ENCODE measurements at places on chromosomes 5 and 9.

- DNase-seq: no peak
- H3K4me1 ChIP-seq: no peaks in the 10 kb centered on the region
- H3K4me3 ChIP-seq: no peak overlapping the region
- no peak overlapping the region for H3K27ac ChIP-seq
These were observed 15.9 kb downstream of the EBF1 start for GRCh38 chr5:159083548-159084452.

- peak overlapping the region; percentile 73 for H3K27ac ChIP-seq
- peaks cover 78% of the 10 kb centered on the region for H3K4me1 ChIP-seq
- DNase-seq: no peak
- peaks cover 9% of the 10 kb centered on the region for H3K36me3 ChIP-seq
- H3K4me3 ChIP-seq: 0 out of 2 replicates have a peak overlapping the region, but pooled peaks have one; percentile 15
These were observed 9.3 kb downstream of the TMEM245 start for GRCh38 chr9:109110329-109111021.

DNA sequence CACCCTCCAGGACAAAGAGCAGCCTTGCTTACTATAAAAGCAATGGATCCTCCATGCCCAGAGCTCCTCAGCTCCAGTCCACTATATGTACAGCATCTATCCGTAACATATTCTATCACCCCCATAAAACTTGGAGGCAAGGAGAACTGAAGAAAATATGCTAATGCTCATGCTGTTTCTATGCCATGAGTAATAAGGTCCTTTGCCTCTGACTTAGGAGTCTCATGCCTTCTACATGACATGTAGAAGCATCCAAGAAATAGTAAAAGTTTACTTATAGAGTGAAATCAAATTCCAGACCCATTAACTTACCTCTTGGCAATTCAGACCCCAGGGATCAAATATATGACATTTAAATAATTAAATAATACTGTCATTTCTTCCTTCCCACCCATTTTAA lies 33.7 kb downstream of the SSBP2 start:
- no peaks in the 10 kb centered on the region for H3K36me3 ChIP-seq
- no peak overlapping the region for H3K4me3 ChIP-seq
- H3K27ac ChIP-seq: no peak overlapping the region
- no peaks in the 10 kb centered on the region for H3K4me1 ChIP-seq
- DNase-seq: no peak
- H3K27me3 ChIP-seq: no peaks in the 10 kb centered on the region

DNA sequence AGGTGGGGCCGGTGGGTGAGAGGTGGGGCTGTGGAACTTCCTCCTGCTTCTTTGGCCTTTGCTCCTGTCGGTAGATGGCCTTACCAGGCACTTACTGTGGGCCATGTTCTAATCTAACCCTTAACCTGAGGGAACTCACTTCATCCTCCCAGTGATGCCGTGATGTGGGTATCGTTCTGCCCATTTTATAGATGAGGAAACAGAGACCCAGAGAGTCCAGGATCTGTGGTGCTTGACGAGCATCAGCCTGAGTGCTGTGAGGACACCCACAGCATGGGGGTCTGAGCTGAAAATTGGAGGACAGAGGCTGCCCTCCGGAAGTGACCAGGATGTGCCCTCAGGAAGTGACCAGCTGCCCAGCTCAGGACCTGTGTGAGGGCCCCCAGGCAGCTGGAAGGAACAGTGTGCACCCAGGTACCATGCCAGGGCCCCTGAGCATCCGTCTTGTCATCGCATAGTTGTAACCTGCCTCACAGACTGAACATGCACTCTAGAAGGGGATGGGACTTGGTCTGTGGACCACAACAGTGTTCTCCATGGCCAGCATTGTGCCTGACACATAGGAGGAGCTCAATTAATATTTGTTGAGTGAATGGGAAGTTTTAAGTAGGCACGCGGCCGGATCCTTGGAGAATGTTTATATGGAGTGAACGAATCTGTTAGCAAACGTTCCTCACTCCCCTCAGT lies 8.5 kb downstream of the NEK6 start:
- no peaks in the 10 kb centered on the region for H3K27me3 ChIP-seq
- DNase-seq: no peak
- no peak overlapping the region for H3K27ac ChIP-seq
- no peak overlapping the region for H3K4me3 ChIP-seq
- no peaks in the 10 kb centered on the region for H3K36me3 ChIP-seq

- H3K4me1 ChIP-seq: no peaks in the 10 kb centered on the region
- H3K36me3 ChIP-seq: no peaks in the 10 kb centered on the region
- no peaks in the 10 kb centered on the region for H3K27me3 ChIP-seq
These were observed 14.4 kb downstream of the STK10 start for GRCh38 chr5:172173564-172174153.

DNA sequence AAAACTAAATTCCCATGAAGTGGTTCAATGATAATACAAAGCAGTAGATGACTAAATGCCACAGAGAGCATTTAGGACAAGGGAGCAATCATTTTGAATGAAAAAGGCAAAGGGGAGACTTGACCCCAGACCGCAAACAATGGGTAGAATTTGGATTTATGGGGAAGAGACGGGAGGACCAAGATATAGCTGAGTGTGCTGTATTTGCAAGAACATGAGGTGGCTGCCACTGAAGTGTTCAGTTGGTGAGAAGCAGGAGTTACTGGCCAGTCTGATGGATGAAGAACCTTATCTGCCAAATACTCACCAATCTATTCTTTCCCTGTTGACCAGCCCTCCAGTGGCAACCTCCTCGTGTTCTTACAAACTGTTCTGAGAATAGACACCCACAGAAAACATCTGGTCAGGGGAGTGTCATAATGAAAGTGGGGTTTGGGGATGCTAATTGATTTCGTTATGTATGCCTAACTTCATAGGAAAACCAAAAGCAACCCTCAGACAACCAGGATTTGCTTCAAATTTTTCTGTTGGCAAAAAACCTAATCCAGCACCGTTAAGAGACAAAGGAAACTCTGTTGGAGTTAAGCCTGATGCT lies 19.8 kb downstream of the TDRD7 start:
- no peaks in the 10 kb centered on the region for H3K27me3 ChIP-seq
- no peak overlapping the region for H3K4me3 ChIP-seq
- no peak overlapping the region for H3K27ac ChIP-seq
- no peaks in the 10 kb centered on the region for H3K4me1 ChIP-seq

GRCh38 chr5:102700916-102701315 lies 54.2 kb upstream of the PAM start:
- DNase-seq: no peak
- H3K27me3 ChIP-seq: no peaks in the 10 kb centered on the region
- no peak overlapping the region for H3K27ac ChIP-seq
- H3K36me3 ChIP-seq: no peaks in the 10 kb centered on the region

DNA sequence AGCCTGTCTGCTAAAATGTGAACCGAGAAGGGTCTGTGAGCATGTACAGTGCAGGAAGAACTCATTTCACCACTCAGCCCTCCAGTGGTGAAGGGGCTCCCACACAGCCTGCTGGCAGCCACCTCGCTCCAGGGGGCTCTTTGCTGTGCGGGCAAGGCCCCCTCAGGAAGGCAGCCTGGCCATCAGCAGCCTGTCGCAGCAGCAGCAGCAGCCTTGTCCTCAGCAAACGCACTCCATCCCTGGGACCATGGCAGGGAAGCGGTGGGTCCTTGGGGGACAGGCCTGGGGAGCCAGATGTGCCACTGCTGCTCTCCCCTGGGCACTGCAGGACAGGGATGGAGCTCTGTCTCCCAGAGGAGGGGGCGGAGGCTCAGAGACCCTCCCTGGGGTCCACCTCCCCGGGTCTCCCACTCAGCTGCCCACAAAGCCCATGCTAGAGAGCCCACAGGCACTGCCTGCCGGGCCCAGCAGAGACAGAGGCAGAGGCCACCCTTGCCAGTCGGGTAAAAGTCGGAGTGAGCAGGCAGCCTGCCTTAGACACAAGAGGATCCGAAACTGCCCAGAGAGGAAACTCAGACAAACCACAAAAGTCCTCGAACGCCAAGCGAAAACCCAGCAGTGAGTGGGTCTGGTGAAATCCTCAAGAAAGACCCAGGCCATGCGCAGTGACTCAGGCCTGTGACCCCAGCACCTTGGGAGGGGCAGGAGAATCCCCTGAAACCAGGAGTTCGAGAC lies 8.0 kb downstream of the BRD3 start:
- H3K36me3 ChIP-seq: no peaks in the 10 kb centered on the region
- no peak overlapping the region for H3K27ac ChIP-seq
- no peak overlapping the region for H3K4me3 ChIP-seq

DNA sequence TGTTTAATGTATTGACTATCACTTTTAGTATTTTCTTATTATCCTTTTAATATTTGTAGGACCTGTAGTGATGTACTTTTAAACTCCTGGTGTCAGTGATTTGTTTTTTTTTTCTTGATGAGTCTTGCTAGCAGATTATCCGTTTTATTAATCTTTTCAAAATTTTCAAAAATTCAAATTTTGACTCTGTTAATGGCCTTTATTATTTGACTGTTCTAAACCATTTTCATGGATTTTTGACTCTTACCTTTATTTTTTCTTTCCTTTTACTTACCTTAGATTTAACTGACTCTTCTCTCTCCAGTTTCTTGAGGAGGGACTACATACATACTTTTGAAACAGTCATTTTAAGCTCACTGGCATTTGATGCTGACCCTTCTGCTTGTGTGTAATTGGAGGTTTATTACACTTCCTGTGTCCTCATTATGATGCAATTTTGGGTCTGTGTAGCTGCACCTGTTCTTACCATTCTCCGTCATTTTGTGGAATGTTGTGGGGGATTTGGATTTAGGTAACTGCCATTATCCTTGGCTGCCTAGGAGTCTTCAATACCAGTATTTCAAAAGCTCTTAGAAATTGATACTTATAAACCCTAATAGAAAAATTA lies 32.0 kb upstream of the EXOC3 start:
- no peak for DNase-seq
- H3K4me3 ChIP-seq: no peak overlapping the region
- H3K4me1 ChIP-seq: no peaks in the 10 kb centered on the region
- H3K27ac ChIP-seq: no peak overlapping the region
- H3K36me3 ChIP-seq: no peaks in the 10 kb centered on the region

DNA sequence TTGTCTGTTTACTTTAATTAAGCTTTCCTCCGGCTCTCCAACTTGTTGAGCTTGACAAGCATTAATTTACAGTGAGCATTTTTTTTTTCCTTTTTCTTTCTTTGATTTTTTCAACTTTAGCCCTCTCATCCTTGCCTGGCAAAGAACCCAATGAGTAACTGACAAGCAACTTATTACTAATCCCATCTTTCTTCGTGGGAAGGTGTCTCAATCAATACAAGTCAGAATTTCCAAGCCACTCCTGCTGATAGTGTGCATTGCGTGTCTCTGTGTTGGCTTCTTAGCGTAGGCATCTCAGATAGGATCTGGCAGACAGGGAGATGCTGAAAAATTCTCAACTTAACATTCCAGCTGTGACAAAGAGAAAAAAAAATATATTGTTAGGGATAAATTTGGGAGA lies 527.7 kb upstream of the WWC1 start:
- no peak for DNase-seq
- H3K27me3 ChIP-seq: no peaks in the 10 kb centered on the region
- peaks cover 14% of the 10 kb centered on the region for H3K4me1 ChIP-seq
- H3K4me3 ChIP-seq: no peak overlapping the region

DNA sequence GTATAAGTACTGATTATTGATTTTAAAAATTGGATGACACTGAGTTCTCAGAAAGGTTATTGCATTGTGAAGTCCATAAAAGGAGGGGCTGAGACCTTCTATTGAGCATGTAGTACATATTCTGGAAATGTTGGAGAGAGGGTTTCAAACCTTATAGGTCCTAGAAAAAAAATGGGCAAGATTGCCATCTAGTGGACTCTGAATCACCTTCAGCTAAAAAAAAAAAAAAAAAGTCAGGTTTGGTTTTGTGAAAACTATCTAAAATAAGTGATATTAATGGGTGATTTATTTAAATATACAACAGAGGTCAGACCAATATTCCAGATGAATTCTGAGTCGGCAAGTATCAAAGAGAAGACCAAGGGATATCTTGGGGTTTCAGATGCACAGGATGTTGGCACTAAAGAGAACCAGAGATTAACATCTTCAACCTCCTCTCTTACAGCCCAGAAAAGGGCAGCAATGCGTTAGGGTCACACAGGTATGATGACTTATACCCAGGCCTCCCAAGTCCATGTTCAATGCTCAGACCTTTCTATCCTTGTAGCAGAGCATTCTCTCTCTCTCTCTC lies 109.8 kb upstream of the NMUR2 start:
- H3K4me3 ChIP-seq: no peak overlapping the region
- no peaks in the 10 kb centered on the region for H3K27me3 ChIP-seq
- H3K36me3 ChIP-seq: no peaks in the 10 kb centered on the region

DNA sequence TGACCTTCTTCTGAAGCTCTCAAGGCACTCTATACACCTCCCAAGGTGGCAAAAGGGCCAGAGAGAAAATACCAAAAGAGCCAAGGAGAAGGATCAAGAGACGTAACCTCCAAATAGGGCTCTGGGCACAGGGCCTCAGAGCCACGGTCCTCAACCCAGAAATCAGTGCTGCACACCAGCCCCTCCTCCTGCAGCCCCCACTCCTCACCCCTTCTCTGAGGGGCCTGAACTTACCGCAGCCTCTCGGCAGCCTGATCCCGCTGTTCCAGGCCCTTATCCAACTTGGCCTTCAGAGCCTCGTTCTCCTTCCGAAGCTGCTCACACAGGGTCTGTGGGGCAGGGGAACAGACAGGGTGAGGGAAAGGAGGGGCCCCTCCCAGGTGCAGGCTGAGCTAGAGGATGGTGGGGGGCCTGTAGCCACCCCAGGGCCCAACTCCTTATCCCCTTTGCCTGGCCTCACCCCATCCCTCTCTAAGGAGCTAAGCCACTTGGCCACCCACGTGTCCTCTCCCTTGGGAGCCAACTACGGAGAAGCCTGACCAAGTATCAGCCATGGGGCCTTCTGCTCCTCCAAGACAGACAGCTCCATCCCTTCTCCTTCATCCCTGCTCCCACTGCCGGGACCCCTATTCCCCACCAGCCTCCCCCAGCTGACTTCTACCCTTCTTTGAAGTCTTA lies 28.8 kb downstream of the TNIP1 start:
- no peak overlapping the region for H3K27ac ChIP-seq
- H3K4me3 ChIP-seq: no peak overlapping the region
- H3K36me3 ChIP-seq: peaks cover 13% of the 10 kb centered on the region
- H3K4me1 ChIP-seq: peaks cover 25% of the 10 kb centered on the region

GRCh38 chr9:137044037-137044436 lies 1.9 kb downstream of the NPDC1 start:
- H3K27me3 ChIP-seq: no peaks in the 10 kb centered on the region
- no peak for DNase-seq
- no peaks in the 10 kb centered on the region for H3K36me3 ChIP-seq
- H3K27ac ChIP-seq: no peak overlapping the region
- peaks cover 15% of the 10 kb centered on the region for H3K4me1 ChIP-seq
- H3K4me3 ChIP-seq: peak overlapping the region; percentile 92

DNA sequence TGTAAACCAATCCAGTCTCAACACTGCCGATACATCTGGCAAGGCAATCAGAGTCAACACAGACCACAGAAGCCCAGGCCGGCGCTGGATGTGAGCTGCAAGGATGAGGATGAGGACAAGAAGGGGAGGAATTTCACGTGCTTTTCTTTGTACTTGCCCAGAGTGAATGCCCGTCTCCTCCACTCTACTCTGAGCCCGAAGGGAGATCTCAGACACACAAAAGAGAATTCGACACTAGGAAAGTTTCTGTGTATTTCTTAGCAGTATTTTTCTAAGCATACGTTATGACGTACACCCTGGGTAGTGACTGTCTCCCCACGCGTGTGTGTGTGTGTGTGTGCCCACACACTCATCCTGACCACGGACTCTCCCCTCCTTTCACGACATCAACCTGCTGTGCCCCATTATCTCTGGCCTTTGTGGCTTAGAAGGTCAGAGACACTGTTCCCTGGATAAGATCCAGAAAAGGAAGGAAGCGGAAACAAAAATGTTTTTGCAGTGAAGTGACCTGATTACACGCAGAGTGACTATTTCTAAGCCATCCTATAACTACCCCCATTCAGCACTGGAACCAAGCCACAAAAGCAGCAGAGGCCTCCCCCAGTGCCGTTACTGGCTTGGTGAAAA lies 227.3 kb upstream of the DAPK1 start:
- H3K36me3 ChIP-seq: no peaks in the 10 kb centered on the region
- H3K27ac ChIP-seq: no peak overlapping the region
- H3K4me1 ChIP-seq: no peaks in the 10 kb centered on the region
- no peak for DNase-seq
- H3K4me3 ChIP-seq: no peak overlapping the region
- no peaks in the 10 kb centered on the region for H3K27me3 ChIP-seq
